ENCODE measurements at places on chromosomes 16 and 17. TPM values are rescaled to one million over a fixed set of nuclear protein-coding genes. Genes with fewer than 3 reads are reported as not detected.

Gene SEPTIN1
- polyA plus RNA-seq = 7.2 TPM

DNA sequence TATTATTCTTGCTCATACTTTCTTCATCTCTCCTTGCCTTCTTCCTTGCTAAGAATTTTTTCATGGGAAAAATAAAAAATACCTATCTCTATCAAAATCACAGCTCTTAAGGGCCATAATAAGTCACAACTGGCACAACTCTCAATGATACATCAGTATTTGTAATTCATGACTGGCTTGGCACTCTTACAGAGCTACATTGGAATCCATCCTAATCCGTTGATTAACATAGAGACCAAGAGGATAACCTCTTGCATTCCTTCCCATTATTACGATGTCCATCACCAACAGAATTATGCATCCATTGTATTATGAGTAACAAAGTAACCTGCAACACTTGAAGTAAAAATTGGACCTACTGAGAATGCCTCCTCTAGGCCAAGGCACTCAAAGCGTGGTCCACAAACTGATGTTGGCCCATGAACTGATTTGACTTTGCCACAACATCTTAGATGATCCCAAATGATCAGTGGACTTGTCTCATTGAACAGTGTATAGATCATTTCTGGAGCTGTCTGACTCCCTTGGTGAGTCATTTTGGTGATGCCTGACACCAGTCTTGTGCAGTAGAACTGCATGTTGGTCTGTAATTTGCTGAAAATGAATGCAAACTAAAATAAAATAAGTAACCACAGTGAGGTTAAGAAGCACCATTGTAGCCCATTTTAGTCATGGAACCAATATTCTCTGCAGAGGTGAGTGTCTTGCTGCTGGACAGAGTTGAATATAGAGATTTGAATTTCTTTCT, 163.2 kb downstream of the AXIN2 start:
- DNase-seq = no peak

- DNase-seq = no peak
These were observed 90.6 kb downstream of the AMFR start for GRCh38 chr16:56334761-56335160.

GRCh38 chr17:4074831-4075495, 67.9 kb downstream of the ZZEF1 start:
- DNase-seq = peak; percentile 58

- no peak for DNase-seq
These were observed 61.0 kb upstream of the CHMP6 start for GRCh38 chr17:80930335-80931279.
